Right lung (tissue), 10 donors: ENCODE measurements at places on chromosomes 4 and X. TPM values are rescaled to one million over a fixed set of nuclear protein-coding genes. Genes with fewer than 3 reads are reported as not detected.
A peak's percentile ranks its signal among the peaks of the same experiment; 100 is the strongest.

DNA sequence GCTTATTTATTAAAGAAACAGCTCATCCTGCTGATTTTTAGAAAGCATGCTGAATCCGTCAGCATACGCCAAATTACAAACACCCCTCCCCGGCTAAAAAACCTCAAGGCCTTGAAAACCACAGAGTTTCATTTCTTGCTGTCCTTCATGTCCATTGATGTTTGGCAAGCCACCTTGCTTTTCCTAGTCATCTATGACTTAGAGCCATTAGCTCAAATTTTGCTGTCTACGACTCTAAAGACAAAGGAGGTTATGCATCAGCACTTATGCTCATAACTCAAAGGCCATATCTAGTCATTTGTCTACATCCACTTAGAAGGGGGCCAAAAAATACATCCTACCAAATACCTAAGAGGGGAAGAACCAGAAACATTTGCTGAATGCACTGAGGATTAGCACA, 925.1 kb downstream of the PCDH7 start:
- no peak for DNase-seq

- no peak for DNase-seq
Measured at GRCh38 chrX:6718766-6719165, 183.8 kb upstream of the VCX3A start.

GRCh38 chr4:155881555-155881954, 15.5 kb upstream of the ASIC5 start:
- no peak for DNase-seq

- no peak for DNase-seq
Measured at GRCh38 chr4:76709772-76710090, 188.2 kb downstream of the SOWAHB start.

The DOK7 gene
- 0.31 TPM for polyA plus RNA-seq

- no peak for DNase-seq
Measured at GRCh38 chr4:16598597-16599206, 299.7 kb downstream of the LDB2 start.

DNA sequence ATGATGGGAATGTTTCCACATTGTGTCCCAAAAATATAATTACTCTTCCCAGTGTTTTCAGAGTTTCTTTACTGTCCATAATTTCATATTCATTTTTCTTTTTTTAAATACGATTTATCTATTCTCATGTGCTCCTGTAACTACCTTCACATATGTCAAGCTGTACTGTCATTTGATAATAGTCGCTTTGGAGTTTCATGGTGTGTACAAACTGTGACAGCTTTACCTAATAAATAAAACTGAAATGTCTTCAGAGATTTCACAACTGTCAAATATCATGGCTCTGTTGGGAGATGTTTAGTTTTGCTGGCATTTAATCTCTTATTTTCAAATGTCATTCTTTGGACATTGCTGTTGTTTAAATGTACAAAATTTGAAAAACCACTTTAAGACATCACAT, 450.2 kb downstream of the TLL1 start:
- DNase-seq: no peak

DNA sequence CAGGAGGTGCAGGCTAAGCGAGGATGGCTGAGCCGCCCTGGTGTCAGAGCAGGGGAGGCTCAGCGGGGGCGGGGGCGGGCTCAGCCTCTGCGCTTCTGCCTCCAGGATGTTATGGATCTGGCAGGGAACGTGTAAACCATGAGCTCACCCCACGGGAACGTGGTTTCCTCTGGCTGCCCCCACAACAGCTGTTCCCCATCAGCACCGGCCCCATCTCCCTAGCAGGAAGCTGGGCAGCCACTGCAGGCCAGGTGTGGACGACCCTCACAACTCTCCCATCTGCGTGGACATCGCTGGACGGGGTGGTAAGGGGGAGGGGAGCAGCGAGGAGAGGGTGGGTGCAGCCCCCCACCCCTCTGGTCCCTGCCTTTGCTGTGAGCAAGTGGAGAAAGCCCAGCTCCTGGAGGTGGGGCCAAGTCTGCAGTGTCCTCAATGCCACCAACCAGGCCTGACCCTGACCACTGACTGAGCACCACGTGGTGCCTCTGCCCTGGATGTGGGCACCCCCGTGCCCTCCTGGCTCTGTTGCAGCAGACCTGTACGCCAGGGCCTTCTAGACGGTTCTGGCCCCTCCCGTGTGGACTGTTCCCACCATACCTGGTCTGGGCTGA, 28.1 kb upstream of the SPON2 start:
- peak; percentile 86 for DNase-seq

The EREG gene
- polyA plus RNA-seq: 0.34 TPM

The GBA3 gene
- polyA plus RNA-seq: not detected

DNA sequence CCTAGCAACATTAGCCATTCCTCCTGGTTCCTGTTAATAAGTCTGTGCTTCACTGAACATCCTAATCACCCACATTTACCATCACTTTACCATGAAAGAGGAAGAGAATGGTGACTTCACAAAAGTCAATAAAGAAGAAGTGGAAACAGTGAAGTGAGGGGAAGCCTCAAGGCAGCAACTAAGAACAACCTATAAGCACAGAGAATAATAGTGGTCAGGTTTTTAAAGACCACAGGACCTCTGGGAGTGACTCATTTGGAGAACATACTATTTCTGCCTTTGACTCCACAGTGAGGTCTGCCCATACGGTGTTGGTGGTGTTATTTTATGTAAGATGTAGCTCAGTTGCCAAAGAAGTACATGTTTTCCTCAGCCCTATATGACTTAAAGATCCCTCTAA, 86.0 kb upstream of the TET2 start:
- no peak for DNase-seq

GRCh38 chr4:16391196-16391595, 164.9 kb upstream of the TAPT1 start:
- no peak for DNase-seq

GRCh38 chr4:146514651-146515357, 6.9 kb downstream of the SLC10A7 start:
- DNase-seq: no peak
